ENCODE measurements at places on chromosomes 12 and 14. TPM values are rescaled to one million over a fixed set of nuclear protein-coding genes. Genes with fewer than 3 reads are reported as not detected.

NPAS3 gene
- 0.13 TPM for total RNA-seq

CSRNP2 gene
- 12.2 TPM for total RNA-seq

- no peak overlapping the region for H3K4me3 ChIP-seq
- no peak overlapping the region for H3K27ac ChIP-seq
- peaks cover 25% of the 10 kb centered on the region for H3K36me3 ChIP-seq
- H3K4me1 ChIP-seq = peaks cover 4% of the 10 kb centered on the region
- no peaks in the 10 kb centered on the region for H3K27me3 ChIP-seq
- DNase-seq = no peak
These were observed 33.8 kb downstream of the PACS2 start for GRCh38 chr14:105348169-105348944.

TOMM20L gene
- not detected for total RNA-seq

DNA sequence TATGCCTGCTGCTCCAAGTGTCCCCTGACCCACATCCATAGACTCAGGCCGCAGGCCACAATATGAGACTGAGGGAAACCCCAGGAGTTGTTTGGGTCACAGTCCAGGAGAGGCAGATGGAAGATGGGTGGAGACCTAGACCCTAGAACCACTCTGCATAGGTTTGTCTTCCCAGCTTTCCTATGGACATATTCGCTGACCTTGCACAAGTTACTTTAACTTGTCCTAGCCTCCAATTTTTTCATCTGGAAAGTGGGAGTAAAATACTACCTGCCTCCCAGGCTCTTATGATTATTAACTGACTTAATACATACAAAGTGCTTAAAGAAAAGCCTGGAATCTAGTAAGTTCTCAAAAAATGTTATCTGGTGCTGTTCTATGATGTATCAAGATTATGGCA, 157.1 kb upstream of the IFNG-AS1 start:
- no peaks in the 10 kb centered on the region for H3K27me3 ChIP-seq
- no peak overlapping the region for H3K4me3 ChIP-seq
- no peak overlapping the region for H3K27ac ChIP-seq
- H3K4me1 ChIP-seq = peaks cover 9% of the 10 kb centered on the region
- H3K36me3 ChIP-seq = no peaks in the 10 kb centered on the region

DNA sequence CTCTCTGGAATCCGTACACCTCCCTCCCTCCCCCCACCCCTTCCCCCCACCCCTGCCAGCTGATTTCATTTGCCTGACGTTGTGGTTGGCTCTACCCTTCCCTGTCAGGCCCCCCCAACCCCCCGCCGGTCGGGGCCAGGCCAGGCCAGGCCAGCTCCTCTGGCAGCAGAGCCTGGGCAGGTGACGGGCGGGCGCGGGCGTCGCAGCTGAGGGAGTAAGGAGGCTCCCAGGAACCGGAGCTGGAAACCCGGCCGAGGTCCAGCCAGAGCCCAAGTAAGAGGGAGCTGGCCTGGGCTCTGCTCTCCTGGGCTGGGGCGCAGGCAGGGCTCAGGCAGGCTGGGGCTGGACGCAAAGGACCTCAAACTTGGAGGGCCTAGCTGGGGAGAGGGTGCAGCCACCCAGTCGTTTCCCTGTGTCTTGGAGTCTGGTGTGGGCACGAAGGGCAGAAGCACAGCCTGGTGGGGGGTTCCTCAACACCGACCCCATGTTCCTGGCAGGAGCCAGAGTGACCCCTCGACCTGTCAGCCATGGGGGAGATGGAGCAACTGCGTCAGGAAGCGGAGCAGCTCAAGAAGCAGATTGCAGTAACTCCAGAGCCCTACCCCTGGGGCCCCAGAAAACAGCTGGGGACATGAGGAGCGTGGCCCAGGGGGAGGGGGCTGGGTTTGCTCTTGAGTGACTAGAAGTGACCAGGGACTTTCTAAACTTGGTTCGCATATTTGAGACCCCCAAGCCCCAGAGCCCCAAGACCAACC, at the start of gene GNB3:
Gene GNB3 (plus strand): TSS at position 165 of the 755 bp plus-strand sequence. CDS start 363 bp downstream, at position 528.
- H3K4me1 ChIP-seq = no peaks in the 10 kb centered on the region
- DNase-seq = no peak
- no peak within 1 kb of the TSS for H3K4me3 ChIP-seq

- no peak for DNase-seq
- H3K36me3 ChIP-seq = no peaks in the 10 kb centered on the region
- no peaks in the 10 kb centered on the region for H3K27me3 ChIP-seq
- no peaks in the 10 kb centered on the region for H3K4me1 ChIP-seq
- no peak overlapping the region for H3K27ac ChIP-seq
- no peak overlapping the region for H3K4me3 ChIP-seq
These were observed 16.1 kb upstream of the CHGA start for GRCh38 chr14:92906823-92907222.

DNA sequence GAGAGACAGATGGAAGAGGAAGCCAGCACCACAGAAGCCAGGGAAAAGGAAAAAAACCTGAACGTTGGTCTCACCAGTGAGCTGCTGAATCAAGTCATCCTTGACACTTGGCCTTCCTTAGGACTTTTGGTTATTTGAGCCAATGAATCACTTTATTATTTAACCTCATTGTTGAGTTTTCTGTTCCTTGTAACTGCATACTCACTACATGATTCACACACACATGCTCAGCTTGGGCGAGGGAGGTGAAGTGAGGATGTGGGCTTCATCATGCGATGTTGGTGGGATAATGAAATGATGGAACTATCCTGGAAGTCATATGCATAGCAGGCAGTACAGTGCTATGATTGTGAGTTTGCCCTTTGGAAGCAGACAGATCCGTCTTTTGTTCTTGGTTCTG, 40.6 kb upstream of the RPH3A start:
- no peak overlapping the region for H3K4me3 ChIP-seq
- DNase-seq = no peak
- H3K27me3 ChIP-seq = peaks cover 51% of the 10 kb centered on the region
- H3K27ac ChIP-seq = no peak overlapping the region

GRCh38 chr12:6853626-6854025, 1.7 kb downstream of the USP5 start:
- H3K36me3 ChIP-seq = peaks cover 30% of the 10 kb centered on the region
- peak overlapping the region; percentile 99 for H3K27ac ChIP-seq

GRCh38 chr14:99118946-99119345, 153.1 kb downstream of the BCL11B start:
- DNase-seq = no peak
- no peaks in the 10 kb centered on the region for H3K36me3 ChIP-seq
- H3K27me3 ChIP-seq = peaks cover 42% of the 10 kb centered on the region
- no peak overlapping the region for H3K27ac ChIP-seq

DNA sequence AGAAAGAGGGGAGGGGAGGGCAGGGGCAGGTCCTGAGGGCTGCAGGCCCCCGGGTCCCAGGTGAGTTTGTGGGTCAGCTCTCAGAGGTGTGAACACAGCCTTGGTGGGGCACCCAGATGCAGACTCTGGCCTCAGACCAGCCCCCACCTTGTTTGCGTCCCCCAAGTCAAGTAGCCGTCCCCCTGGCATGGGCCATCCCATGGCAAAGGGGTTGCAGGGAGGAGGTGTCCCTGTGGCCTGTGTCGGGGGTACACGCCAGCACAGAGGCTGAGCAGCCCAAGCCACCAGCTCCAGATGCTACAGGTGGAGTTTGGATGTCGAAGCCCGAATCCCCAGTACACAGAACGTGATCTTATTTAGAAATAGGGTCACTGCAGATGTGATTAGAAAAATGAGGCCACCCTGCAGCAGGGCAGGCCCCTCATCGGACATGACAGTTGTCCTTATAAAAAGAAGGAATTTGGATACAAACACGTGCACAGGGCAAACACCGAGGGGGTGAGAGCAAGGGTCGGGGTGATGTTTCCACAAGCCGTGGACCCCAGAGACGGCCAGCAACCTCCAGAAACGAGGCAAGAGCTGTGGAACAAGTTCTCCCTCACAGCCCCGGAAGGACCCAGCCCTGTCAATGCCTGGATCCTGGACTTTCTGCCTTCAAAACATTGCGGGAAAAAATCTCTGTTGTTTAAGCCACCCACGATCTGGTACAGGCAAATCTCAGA, 141.2 kb upstream of the C14orf180 start:
- H3K4me1 ChIP-seq = no peaks in the 10 kb centered on the region
- no peaks in the 10 kb centered on the region for H3K27me3 ChIP-seq
- no peak for DNase-seq
- no peaks in the 10 kb centered on the region for H3K36me3 ChIP-seq
- no peak overlapping the region for H3K27ac ChIP-seq

DNA sequence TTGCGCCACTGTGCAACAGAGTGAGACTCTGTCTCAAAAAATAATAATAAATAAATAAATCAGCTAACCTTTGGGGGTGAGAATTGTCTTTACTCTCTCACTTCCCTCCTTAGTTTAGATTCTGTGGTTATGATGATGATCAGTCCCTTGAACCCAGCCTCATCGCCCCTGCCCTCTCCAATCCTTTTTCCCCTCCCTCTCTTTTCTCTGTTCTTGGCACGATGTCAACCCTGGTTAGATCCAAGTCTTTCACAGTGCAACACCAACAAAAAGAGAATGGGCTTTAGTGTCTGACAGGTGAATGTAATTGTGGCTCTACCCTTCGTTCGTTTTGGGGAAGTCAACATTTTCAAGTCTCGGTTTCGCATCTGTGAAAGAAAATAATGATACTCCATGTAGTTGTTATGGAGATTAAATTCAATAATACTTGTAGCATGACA, 59.0 kb downstream of the NTN4 start:
- no peak overlapping the region for H3K27ac ChIP-seq
- H3K4me3 ChIP-seq = no peak overlapping the region
- no peaks in the 10 kb centered on the region for H3K27me3 ChIP-seq
- DNase-seq = no peak

- no peak overlapping the region for H3K27ac ChIP-seq
- no peaks in the 10 kb centered on the region for H3K4me1 ChIP-seq
- H3K27me3 ChIP-seq = no peaks in the 10 kb centered on the region
- no peak for DNase-seq
These were observed 16.4 kb upstream of the SRP54 start for GRCh38 chr14:34966413-34966812.

GRCh38 chr12:4281173-4281654, 7.7 kb downstream of the CCND2 start:
- no peak for DNase-seq
- peaks cover 79% of the 10 kb centered on the region for H3K4me1 ChIP-seq
- no peaks in the 10 kb centered on the region for H3K27me3 ChIP-seq
- H3K27ac ChIP-seq = peak overlapping the region; percentile 80
- H3K36me3 ChIP-seq = peaks cover 6% of the 10 kb centered on the region

- H3K36me3 ChIP-seq = no peaks in the 10 kb centered on the region
- peak overlapping the region; percentile 4 for H3K27ac ChIP-seq
- peak overlapping the region; percentile 12 for H3K4me3 ChIP-seq
- DNase-seq = no peak
These were observed 56.7 kb downstream of the BCL11B start for GRCh38 chr14:99215277-99215676.

- H3K27me3 ChIP-seq = no peaks in the 10 kb centered on the region
- DNase-seq = no peak
- H3K27ac ChIP-seq = peak within 1 kb of the TSS; percentile 94
- peaks cover 30% of the 10 kb centered on the region for H3K4me1 ChIP-seq
- no peaks in the 10 kb centered on the region for H3K36me3 ChIP-seq
These were observed at the start of gene OAS3 for GRCh38 chr12:112937741-112938719. Gene OAS3 (plus strand): TSS chr12:112938474. CDS start chr12:112938531, 57 bp downstream.

SMARCC2 gene
- 47.7 TPM for total RNA-seq

DNA sequence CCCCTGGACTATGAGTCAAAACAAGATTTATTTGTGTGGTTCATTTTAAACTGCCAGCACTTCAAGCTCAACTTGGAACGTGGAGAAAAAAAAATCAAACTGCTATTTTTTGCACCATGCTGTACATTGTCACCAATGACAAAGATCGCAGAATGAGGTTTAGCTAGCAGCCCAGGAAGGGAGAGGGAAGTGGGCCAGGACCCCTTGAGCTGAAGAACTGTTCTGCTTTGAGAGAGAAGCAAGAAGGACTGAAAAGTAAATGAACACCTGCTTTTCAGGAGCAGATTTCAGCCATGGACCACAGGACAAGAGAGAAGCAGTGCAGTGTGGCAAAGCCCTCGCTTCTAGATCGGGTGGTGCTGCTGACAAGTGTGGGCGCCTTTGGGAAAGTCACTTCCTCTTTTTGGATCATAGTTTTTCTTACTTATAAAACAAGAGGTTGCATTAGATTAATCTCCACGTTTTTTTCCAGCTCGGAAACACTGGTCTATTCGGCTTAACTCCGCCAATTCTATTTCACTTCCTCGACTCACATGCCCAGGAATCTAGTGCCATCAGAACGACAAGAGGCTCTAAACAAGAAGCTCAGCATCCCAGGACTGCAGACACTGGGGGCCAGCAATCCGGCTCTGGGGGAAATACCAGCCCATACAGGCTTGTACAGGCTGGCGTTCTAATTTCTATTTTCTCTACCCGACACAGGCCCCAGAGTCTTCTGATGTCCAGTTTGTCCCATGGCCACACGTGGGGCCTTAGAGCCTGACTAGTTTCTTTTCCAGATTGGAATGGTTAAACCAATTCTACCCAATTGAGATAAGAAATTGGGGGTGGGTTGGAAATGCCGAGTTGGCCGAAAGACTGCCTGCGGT, 129.9 kb downstream of the CRACR2A start:
- H3K4me3 ChIP-seq = no peak overlapping the region
- no peak overlapping the region for H3K27ac ChIP-seq
- no peaks in the 10 kb centered on the region for H3K4me1 ChIP-seq
- H3K36me3 ChIP-seq = no peaks in the 10 kb centered on the region
- no peak for DNase-seq

DNA sequence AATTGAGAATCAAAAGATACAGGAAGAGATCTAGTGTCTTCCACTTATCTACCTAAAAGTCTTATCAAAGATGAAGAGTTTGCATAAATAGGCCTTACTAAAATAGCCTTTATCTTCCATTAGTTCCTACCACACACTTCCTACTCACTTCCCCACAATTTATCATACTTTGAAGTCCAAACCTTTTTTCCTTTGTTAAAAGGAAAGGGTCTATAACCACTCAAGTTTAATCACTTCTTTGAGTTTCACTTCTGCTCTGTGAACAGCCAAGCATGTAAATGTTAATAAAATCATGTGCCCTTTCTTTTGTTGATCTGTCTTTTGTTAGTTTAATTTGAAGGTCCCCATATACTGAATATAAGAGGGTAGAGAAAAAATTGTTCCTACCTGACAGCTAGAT, 114.5 kb downstream of the PHLDA1 start:
- H3K36me3 ChIP-seq = no peaks in the 10 kb centered on the region
- no peak overlapping the region for H3K4me3 ChIP-seq
- DNase-seq = no peak
- H3K27ac ChIP-seq = no peak overlapping the region

GRCh38 chr12:45216983-45217485, 1.1 kb downstream of the ANO6 start:
- no peaks in the 10 kb centered on the region for H3K27me3 ChIP-seq
- peaks cover 7% of the 10 kb centered on the region for H3K4me1 ChIP-seq
- no peaks in the 10 kb centered on the region for H3K36me3 ChIP-seq
- peak overlapping the region; percentile 81 for H3K4me3 ChIP-seq
- no peak for DNase-seq

DNA sequence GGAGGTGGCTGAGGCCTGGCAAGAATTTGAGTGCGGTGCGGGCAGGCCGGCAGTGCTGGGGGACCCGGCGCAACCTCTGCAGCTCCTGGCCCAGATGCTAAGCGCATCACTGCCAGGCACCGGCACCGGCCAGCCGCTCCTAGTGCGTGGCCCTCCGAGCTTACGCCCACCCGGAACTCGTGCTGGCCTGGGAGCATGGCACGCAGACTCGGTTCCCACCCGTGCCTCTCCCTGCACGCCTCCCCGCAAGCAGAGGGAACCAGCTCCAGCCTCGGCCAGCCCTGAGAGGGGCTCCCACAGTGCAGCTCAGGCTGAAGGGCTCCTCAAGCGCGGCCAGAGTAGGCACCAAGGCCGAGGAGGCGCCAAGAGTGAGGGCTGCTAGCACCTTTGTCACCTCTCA, 63.7 kb downstream of the CCDC60 start:
- no peak overlapping the region for H3K27ac ChIP-seq
- H3K4me3 ChIP-seq = no peak overlapping the region
- no peaks in the 10 kb centered on the region for H3K36me3 ChIP-seq
- H3K4me1 ChIP-seq = no peaks in the 10 kb centered on the region
- DNase-seq = no peak
- H3K27me3 ChIP-seq = no peaks in the 10 kb centered on the region

Data from esophagus squamous epithelium (tissue), 5 donors.